Muscle of arm (tissue), 14 donors: ENCODE measurements at places on chromosomes 1 and 21. TPM values are rescaled to one million over a fixed set of nuclear protein-coding genes. Genes with fewer than 3 reads are reported as not detected.

- DNase-seq = no peak
Observed at GRCh38 chr1:159911326-159912070, 11.5 kb upstream of the CFAP45 start.

GRCh38 chr1:11475748-11476147 is 3.2 kb upstream of the DISP3 start:
- DNase-seq = no peak

The DPT gene
- 83.8 TPM for polyA plus RNA-seq

The MCL1 gene
- 125 TPM for polyA plus RNA-seq

The ANGPTL1 gene
- polyA plus RNA-seq = 94.7 TPM

The TMEM52 gene
- polyA plus RNA-seq = 59.1 TPM
